Daoy (cell line): ENCODE measurements at places on chromosomes 6 and 20.

- no peak for DNase-seq
These were observed 153.7 kb downstream of the TMEM242 start for GRCh38 chr6:157169656-157170055.

DNA sequence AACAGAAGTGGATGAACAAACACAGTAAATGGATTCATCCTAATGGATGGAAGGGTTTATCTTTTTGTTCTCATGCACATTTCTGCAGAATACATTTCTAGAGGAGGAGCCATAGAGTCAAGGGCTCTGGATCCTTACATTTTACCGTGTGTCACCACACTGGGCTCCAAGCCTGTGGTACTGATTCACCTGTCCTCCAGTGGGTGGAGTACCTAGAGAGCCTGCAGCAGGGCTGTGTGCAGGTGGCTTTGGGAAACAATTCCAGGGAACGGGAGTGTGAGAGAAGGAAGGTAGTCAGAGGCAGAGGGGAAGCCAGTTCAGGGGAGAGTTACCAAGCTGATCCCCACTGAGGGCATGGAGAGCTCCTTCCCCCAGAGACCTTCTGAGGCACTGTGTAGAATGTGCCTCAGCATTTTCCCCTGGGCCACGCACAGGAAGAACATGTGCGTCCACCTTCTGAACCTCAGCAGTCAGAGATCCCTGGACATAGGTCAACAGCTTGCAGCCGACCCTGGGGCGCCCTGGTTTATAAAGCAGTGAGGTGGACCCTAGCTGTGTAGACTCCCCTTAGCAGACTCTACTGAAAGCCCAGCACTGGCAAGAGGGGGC, 85.3 kb upstream of the SLC22A23 start:
- DNase-seq = no peak

GRCh38 chr6:41596807-41597206, 41.5 kb upstream of the MDFI start:
- no peak for DNase-seq

DNA sequence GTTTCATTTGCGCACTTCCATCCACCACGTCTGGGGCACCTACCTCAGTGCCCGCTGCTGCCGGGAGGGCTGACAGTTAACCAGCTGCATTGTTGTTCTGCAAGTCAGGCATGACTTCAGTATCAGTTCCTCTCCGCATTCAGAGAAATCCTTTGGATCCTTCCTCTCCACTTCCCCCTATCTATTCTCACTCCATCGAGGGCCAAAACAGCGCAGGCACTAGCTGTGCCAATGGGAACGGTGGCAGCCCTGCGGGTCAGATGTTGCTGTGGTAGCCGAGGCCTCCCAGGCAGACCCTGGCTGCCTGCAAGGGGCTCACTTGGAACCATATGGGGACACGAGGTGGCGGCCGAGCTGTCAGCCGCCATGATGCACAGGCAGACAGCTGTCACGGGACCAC, 64.2 kb upstream of the INSM1 start:
- peak; percentile 21 for DNase-seq
